Activated CD4-positive, alpha-beta T cell treated with anti-CD3 and anti-CD28 coated beads, Interleukin-2, amount 50 U/mL, for 48 hours (primary cell): ENCODE measurements at places on chromosomes 11 and 22.

GRCh38 chr11:103798026-103798425 lies 238.4 kb upstream of the DDI1 start:
- DNase-seq: no peak

- no peak for DNase-seq
Measured at GRCh38 chr11:103673773-103674172, 362.7 kb upstream of the DDI1 start.

GRCh38 chr11:32497951-32498350 lies 62.6 kb upstream of the WT1 start:
- DNase-seq: no peak

DNA sequence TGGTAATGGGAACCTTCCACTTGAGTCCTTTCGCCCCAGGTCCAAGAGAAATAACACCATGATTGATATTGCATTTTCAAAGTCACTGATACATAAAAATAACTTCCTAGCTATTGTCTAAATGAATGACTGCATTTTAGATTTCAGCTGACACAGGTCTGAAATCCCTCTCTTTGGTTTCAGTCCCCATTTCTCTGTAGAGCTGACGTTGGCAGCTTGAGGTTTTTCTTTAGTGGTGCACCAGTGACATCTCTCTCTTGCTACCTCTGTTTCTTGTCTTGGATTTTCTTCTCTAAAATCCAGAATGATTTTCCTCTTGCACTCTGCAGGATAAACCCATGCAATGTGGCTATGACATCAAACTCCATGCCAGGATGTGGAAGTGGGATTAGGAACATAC lies 31.7 kb upstream of the SORL1 start:
- DNase-seq: no peak

GRCh38 chr11:119652907-119653659 lies 75.9 kb downstream of the NECTIN1 start:
- no peak for DNase-seq

DNA sequence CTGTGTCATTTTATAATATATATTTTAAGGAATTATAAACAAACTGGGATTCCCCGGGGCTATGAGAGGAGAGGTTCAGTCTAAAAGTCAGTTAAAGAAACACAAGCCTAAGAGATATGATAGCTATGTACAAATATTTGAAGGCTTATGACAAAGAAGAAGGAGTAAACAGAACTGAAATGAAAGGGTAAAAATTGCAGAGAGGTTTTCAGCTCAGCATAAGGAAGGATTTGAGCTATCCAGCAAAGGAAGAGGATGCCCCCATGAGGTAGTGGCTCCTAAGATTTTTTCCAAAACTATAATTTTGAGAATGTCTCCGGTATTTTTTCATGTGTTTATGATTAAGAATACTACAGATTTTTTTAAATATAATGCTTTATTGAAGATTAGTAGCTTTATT lies 57.9 kb upstream of the ANGPTL5 start:
- DNase-seq: no peak
